ENCODE measurements at places on chromosomes 2 and 18.

- DNase-seq: no peak
Measured at GRCh38 chr2:238107525-238108422, 7.6 kb downstream of the ESPNL start.

DNA sequence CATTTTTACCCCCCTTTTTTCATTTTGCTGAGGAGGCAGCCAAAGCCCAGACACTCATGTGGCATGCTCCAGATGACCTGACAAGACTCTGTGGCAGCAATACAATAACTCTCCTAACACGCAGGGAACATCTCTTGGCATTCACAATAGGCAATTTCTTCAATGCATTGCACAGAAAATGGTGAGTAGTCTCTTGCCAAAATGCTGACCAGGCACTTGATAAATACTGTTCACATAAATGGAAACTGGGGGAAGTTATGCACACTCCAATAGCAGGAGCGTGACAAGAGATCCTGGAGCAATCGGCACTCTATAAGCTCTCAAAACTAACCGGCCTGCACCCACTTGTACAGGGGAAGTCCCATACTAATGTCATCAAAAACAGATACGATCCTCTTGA lies 66.3 kb downstream of the NBAS start:
- no peak for DNase-seq

GRCh38 chr2:138433995-138434951 lies 67.3 kb upstream of the SPOPL start:
- no peak for DNase-seq

GRCh38 chr2:3468296-3468988 lies 50.9 kb downstream of the ADI1 start:
- DNase-seq: no peak

DNA sequence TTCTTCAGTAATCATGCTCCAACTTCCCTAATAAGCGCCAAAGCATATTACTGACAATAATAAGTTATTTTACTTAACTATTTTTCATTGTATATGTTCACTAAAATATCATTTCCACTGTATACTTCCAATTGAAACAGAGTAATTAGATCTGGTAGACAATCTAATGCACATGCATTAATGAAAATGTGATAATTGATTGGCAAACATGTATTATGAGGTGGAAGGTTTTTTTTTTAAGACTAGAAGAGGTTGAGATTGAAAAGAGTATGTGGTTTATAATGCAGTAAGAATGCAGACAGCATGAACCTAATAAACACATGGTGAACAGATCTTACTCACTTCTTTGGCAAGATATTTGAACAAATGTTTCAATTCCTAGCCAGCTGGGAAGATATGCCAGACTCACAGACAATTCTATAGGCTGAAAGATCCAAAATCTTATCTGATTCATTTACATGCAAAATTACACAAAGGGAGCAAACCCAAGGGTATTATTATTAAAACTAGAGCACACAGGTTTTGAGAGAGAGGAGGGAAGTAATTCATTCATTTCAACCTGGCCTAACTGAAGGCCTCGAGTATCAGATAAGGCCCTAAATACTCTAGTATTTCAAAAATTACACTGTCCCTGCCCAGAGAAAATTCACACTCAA lies 2.8 kb downstream of the NCKAP1 start:
- DNase-seq: no peak

GRCh38 chr2:42029171-42029570 lies 18.6 kb upstream of the PKDCC start:
- DNase-seq: no peak

DNA sequence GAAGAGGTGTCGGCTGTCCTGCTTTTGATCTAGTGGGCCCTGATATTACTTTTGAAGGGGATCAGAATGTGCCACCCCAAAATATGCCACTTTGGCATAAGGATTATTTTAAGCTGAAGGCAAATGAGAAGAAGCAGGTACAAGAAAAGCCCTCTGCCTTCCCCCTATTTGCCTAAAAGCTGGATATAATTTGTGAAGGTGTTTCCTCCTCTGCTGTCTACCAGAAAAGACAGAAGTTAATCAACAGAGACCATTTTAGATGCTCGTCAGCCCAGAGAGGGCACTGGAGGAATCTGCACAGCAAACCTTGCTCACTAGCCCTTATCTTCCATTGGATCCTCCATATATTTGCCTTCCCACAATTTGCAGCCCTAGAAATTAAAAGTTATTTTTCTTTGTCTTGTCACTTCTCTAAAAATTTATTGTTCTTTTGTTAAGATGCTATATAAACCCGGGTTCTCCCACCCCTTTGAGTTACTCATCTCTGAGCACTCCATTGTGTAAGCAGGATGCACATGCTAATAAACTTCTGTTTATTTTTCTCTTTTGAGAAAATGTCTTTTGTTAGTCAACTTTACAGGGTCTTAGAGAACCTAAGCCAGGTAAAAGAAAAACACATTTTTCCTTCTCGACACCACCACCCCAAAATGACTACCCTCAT lies 163.2 kb upstream of the SLC1A4 start:
- no peak for DNase-seq

DNA sequence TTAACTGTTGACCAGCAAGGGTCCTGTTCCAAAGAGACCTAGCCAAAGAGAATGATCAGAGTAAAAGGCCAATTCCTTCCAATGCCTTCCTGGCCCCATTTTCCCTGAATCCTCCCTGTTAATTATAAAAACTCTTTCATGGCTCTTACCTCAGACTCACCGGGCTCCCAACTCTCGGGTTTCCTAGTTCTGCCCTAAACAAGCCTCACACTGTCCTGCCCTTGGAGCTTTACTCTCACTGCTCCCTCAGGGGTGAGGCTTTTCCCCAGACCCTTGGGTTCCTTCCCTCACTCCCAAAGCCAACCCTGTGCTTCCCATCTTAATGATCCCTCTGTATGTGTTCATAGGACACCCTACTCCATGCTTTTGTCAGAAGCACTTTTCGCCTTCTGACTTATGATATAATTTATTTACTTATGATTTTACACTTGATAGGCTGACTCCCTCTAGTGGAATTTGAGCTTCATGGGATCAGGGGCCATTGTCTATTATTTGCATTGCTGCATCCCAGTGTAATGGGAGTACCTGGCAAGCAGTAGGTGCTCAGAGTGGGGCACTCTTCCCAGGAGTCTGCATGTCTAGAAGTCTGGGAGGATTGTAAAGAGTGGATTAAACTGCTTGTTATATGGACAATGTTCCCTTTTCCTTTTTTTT lies 29.9 kb upstream of the ZNG1B start:
- no peak for DNase-seq

GRCh38 chr2:66127061-66127460 lies 307.9 kb upstream of the MEIS1 start:
- DNase-seq: peak; percentile 57

GRCh38 chr2:117068371-117068770 lies 746.1 kb upstream of the DDX18 start:
- no peak for DNase-seq

DNA sequence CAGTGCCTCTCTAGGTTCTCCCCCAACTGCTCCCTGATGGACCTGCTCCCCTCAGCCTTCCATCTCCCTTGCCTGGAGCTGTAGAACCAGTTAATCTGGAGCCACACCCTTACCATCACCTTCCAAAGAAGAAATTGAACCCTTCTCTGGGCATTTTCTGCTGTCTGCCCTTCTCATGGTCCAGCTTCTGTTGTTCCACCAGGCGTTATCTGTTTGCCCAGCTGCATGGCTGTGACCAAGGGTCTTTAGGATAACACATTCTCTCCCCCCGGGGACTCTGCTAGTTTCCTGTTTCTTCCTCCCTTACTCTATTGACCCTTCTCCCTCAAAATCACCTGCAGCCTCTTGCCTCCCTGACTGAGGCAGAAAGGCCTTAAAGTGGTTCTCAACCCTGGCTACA lies 3.2 kb upstream of the ANKRD53 start:
- DNase-seq: peak; percentile 66

GRCh38 chr2:55119711-55120487 lies 69.6 kb upstream of the RTN4 start:
- no peak for DNase-seq

GRCh38 chr2:131154647-131155046 lies 49.5 kb downstream of the PLEKHB2 start:
- DNase-seq: no peak

DNA sequence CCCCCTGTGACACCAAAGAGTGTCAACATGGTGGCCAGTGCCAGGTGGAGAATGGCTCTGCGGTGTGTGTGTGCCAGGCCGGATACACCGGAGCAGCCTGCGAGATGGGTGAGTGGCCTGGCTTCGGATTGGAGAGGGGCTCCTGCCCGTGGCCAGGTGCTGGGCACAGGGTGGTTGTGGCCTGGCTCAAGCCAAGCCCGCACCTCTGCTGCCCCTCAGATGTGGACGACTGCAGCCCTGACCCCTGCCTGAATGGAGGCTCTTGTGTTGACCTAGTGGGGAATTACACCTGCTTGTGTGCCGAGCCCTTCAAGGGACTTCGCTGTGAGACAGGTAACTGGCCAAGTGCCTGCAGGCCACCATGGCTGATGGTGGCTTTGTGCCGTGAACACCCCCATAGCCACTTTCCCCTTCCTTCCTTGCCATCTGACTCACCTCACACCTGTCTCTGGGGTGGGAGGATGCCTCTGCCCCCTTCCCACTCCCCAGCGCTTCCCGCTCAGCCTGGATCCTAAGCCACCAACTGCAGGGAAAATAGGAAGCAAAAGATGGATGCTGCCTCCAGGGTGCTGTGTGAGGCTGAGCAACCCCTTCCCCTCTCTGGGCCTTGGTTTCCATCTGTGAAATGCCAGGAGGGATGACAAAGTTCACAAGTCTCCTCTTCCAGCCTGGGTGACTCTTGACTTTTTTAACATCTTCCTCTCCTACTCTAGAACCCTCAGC lies 41.8 kb downstream of the SNED1 start:
- peak; percentile 86 for DNase-seq

DNA sequence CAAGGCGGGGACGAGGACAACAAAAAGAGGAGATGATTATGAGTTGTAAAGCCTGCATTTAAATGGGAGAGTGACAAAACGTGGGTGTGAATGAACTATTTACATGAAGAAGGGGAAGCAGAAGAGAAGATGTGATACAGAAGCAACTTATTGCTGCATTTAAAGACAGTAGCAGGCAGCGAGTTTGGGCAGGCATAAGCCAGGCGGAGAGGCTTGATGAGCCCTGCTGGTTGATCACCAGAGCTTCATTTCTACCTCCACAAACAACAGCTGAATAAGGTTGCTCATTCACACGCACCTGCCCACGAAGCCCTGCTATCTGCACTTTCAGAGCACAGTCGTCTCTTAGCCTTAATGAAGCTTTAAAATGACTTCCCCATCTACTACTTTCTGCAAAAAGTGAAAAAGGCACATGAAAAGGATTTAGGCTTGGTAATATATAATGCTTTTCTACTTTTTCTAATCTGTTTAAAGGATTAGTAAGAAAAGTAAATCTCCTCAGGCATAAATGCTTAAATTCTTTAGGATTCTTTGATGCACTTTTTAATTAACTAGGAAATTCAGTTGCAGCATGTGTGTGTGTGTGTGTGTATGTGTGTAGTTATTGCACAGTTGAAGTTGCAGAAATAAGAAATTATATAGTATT lies 3.1 kb downstream of the SLC38A11 start:
- no peak for DNase-seq

GRCh38 chr2:55587-56448 lies 9.5 kb upstream of the FAM110C start:
- DNase-seq: no peak

DNA sequence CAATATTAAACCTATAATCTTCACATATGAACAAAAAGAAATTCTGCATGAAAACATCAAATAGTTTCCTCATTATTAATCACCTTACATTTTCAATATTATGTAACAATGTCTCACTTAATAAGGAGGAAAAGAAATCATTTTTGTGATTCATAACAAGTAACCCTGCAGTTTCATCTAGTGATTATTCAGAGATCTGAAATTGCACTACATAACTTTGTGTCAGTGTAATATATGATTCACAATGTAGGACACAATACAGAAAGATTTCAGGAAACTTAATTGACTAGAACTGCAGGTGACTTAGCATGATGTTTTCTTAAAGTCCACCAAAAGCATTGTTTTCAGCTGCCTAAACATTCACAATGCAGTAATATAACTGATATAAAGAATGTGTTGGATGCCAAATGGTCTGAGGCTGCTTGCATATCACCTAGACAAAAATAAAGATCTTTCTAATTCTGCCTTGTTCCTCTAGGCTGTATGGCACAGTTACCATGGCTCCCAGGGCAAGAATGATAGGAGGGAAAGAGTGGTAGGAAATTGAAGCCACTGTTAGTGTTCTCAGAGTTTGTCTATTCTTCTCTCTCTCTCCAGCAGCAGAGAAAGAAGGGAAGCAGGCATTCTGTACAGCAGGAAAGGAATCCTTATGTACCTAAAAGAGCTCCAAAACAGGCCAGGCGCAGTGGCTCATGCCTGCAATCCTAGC lies 366.6 kb downstream of the FSIP2 start:
- no peak for DNase-seq

- DNase-seq: no peak
Measured at GRCh38 chr18:79872527-79873444, 75.0 kb downstream of the KCNG2 start.

DNA sequence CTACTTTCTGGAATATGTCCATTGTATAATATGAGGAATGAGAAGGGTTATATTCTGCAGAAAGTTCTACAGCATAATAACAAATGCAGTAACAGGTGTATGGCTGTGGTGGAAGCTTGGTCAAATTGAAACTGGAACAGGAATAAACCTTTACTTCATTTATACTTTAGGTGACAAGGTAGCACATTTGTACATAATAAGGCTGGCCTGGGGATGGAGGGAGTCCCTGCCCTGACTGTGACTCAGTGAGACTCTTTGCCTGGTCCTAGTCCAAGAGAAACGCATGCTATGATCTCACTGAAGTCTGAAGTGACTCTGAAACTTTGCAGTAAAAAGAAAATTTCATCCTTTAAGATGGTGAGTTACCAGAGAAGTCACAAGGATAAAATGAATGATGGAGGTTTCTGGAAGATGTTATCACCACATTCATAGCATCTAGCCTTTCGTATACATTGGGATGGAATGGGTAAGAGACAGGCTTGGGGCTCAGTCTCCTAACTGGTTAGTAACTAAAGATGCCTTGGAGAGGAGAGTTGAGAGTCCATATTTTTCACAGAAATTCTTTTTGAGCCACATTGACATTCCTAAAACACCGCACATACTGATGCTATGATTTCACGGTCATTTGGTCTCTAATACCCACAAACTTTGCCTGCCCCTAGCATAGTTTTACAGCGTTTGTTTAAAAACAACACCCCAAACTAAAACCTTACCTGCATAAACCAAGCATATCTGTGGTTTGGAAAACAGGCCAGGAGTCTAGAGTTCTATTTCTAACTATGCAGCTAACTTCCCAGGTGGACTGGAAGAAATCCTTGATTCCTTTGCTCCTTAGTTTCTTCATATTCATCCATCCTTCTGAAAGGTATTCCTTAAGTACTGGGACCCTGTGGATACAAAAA lies 42.4 kb upstream of the NABP1 start:
- no peak for DNase-seq
